Immature natural killer cell (primary cell): ENCODE measurements at places on chromosomes 12 and 14. TPM values are rescaled to one million over a fixed set of nuclear protein-coding genes. Genes with fewer than 3 reads are reported as not detected.

- H3K27ac ChIP-seq: no peak overlapping the region
- peaks cover 2% of the 10 kb centered on the region for H3K27me3 ChIP-seq
- H3K4me1 ChIP-seq: no peaks in the 10 kb centered on the region
- no peak for DNase-seq
Measured at GRCh38 chr12:114746297-114747011, 62.5 kb upstream of the TBX3 start.

- H3K27me3 ChIP-seq: peaks cover 57% of the 10 kb centered on the region
- peaks cover 61% of the 10 kb centered on the region for H3K4me1 ChIP-seq
- DNase-seq: peak; percentile 80
- H3K4me3 ChIP-seq: peak within 1 kb of the TSS; percentile 90
Measured at GRCh38 chr12:4273652-4274395, at the start of gene CCND2. TSS of gene CCND2 (plus strand) at chr12:4273762. CDS start at chr12:4274041, 279 bp downstream.

GRCh38 chr14:70567791-70568190 is 32.7 kb downstream of the MED6 start:
- H3K27me3 ChIP-seq: no peaks in the 10 kb centered on the region
- H3K27ac ChIP-seq: no peak overlapping the region
- H3K4me3 ChIP-seq: no peak overlapping the region
- DNase-seq: no peak

GRCh38 chr12:16027002-16027401 is 115.9 kb downstream of the DERA start:
- H3K27me3 ChIP-seq: peaks cover 1% of the 10 kb centered on the region
- no peak for DNase-seq
- H3K4me1 ChIP-seq: no peaks in the 10 kb centered on the region
- no peak overlapping the region for H3K4me3 ChIP-seq
- no peak overlapping the region for H3K27ac ChIP-seq

GRCh38 chr14:75875958-75876357 is 105.8 kb downstream of the TGFB3 start:
- no peak overlapping the region for H3K27ac ChIP-seq
- DNase-seq: peak; percentile 8
- no peak overlapping the region for H3K4me3 ChIP-seq
- H3K36me3 ChIP-seq: peaks cover 20% of the 10 kb centered on the region
- H3K27me3 ChIP-seq: no peaks in the 10 kb centered on the region

DNA sequence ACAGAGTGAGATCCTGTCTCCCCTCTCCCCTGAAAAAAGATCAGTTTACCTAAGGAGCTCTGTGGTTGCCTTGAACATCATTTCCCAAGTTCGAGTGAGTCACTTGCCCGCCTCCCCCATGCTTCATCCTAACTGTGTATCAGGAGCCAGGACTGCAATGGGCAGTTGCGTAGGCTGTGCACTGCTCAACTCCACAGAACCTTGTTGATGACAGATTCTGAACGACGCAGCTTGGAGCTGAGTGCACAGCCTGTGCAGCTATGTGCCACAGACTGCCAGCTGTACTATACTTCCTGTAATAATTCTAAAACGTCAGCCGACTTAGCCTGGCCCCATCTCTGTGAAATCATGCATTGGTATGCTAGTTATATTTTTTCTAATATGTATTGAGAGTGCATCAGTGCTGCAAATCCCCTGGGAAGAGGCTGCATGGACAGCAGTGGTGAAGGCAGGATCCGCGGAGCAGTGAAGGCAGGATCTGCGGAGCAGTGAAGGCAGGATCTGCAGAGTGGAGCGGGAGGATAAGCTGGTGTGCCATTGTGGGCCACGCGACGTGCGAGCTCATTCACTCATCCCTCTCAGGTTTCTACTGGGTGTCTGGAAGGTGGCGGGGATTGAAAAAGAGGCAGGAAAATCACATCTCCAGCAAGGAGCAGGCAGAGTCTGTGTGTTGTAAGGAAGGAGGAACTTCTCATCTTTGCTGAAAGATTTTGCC is 80.8 kb downstream of the GALNT9 start:
- no peak for DNase-seq
- no peak overlapping the region for H3K4me3 ChIP-seq
- no peaks in the 10 kb centered on the region for H3K36me3 ChIP-seq
- no peak overlapping the region for H3K27ac ChIP-seq
- H3K27me3 ChIP-seq: no peaks in the 10 kb centered on the region

GRCh38 chr12:28421374-28421773 is 231.1 kb downstream of the CCDC91 start:
- H3K36me3 ChIP-seq: peaks cover 19% of the 10 kb centered on the region
- DNase-seq: no peak

GRCh38 chr14:65920996-65921395 is 508.5 kb downstream of the FUT8 start:
- peaks cover 45% of the 10 kb centered on the region for H3K4me1 ChIP-seq
- no peak overlapping the region for H3K4me3 ChIP-seq
- H3K36me3 ChIP-seq: no peaks in the 10 kb centered on the region
- no peaks in the 10 kb centered on the region for H3K27me3 ChIP-seq
- no peak overlapping the region for H3K27ac ChIP-seq
- no peak for DNase-seq

- H3K27ac ChIP-seq: peak overlapping the region; percentile 23
- no peaks in the 10 kb centered on the region for H3K27me3 ChIP-seq
- DNase-seq: peak; percentile 36
- H3K36me3 ChIP-seq: peaks cover 11% of the 10 kb centered on the region
- H3K4me3 ChIP-seq: peak overlapping the region; percentile 88
- peaks cover 58% of the 10 kb centered on the region for H3K4me1 ChIP-seq
Measured at GRCh38 chr14:91835920-91836843, 31.2 kb downstream of the TC2N start.

- H3K4me3 ChIP-seq: no peak overlapping the region
- no peak for DNase-seq
- no peaks in the 10 kb centered on the region for H3K36me3 ChIP-seq
- peaks cover 2% of the 10 kb centered on the region for H3K27me3 ChIP-seq
- H3K4me1 ChIP-seq: no peaks in the 10 kb centered on the region
Measured at GRCh38 chr12:63916561-63917476, 72.3 kb downstream of the SRGAP1 start.

GRCh38 chr14:87109271-87109670 is 883.7 kb downstream of the GALC start:
- H3K27ac ChIP-seq: no peak overlapping the region
- H3K27me3 ChIP-seq: no peaks in the 10 kb centered on the region
- DNase-seq: no peak
- no peaks in the 10 kb centered on the region for H3K36me3 ChIP-seq
- no peak overlapping the region for H3K4me3 ChIP-seq
- H3K4me1 ChIP-seq: no peaks in the 10 kb centered on the region

DNA sequence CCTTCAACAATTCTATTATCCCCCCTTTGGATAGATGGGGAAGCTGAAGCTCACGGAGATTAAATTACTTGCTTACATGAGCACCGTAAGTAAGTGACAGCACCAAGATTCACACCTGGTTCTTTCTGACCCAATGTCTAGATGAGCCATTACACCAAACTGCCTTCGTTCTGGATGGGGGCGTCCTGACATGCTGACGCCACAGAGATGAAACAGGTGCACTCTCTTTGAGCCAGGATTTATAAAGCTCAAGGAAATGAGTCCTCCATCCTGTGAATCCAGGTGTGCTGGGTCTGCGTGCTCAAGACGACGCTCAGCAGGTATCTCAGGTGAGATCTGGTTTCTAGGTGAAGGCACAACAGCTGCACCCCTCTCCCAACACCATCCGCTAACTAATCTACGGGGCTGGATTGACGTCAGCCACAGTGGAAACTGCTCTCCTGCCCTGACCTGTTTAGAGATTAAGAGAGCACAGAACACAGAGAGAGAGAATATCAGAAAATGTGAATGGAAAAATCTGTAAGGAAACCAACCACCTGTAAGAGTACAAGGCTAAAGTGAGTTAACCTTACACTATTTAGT is 61.6 kb downstream of the KSR2 start:
- DNase-seq: no peak
- H3K36me3 ChIP-seq: no peaks in the 10 kb centered on the region
- peaks cover 1% of the 10 kb centered on the region for H3K27me3 ChIP-seq
- no peak overlapping the region for H3K27ac ChIP-seq
- H3K4me1 ChIP-seq: no peaks in the 10 kb centered on the region

GRCh38 chr14:21039585-21040369 is 2.4 kb upstream of the RNASE7 start:
- peak overlapping the region; percentile 38 for H3K27ac ChIP-seq
- no peaks in the 10 kb centered on the region for H3K4me1 ChIP-seq
- peaks cover 4% of the 10 kb centered on the region for H3K27me3 ChIP-seq
- DNase-seq: peak; percentile 13
- no peak overlapping the region for H3K4me3 ChIP-seq

DNA sequence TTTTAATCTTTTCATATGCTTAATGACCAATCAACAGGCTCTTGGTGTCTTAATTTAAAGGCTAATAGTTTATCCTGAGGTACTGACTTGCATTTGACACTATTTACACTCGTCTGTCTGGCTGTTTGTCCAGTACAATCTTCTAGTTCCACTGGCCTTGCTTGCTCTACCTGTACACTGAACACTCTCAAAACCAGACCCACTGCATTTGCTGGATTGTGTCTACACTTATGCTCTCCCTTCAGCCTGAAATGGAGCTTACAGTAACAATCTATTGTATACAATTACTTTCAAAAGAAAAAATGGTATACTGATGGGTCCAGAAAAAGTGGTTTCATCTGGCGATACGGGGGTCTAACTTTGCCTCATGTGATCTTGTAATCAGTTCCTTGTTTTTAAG is 2.3 kb upstream of the ACSS3 start:
- H3K4me1 ChIP-seq: no peaks in the 10 kb centered on the region
- H3K27me3 ChIP-seq: peaks cover 3% of the 10 kb centered on the region
- no peak overlapping the region for H3K4me3 ChIP-seq
- H3K27ac ChIP-seq: no peak overlapping the region
- H3K36me3 ChIP-seq: peaks cover 3% of the 10 kb centered on the region
- no peak for DNase-seq

Gene PROX2
- 1.7 TPM for polyA plus RNA-seq

Gene TSPAN8
- polyA plus RNA-seq: not detected

Gene NKX2-8
- polyA plus RNA-seq: not detected

Gene CYP27B1
- not detected for polyA plus RNA-seq

Gene PTHLH
- not detected for polyA plus RNA-seq
